Kidney epithelial cell (primary cell): ENCODE measurements at places on chromosomes 6 and 20.

- DNase-seq = no peak
Observed at GRCh38 chr6:26501482-26501986, 1.4 kb downstream of the BTN1A1 start.

DNA sequence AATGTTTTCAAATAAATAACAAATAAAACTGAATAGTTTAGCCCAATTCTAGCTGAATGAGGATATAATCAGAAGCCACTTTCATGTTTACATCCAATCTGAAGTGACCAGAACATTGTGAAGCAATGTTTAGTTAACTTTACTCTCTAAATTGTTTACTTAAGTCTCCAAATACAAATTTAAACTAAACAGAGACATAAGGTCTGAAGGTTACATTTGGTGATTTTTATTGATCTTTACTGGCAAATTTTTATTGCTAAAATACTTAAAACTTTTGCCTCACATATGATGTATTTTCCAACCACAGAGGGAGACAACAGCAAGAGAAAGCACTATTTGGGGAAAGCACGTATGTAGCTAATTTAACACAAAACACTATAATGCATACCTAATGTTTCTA, 106.8 kb upstream of the THEMIS start:
- DNase-seq = no peak

DNA sequence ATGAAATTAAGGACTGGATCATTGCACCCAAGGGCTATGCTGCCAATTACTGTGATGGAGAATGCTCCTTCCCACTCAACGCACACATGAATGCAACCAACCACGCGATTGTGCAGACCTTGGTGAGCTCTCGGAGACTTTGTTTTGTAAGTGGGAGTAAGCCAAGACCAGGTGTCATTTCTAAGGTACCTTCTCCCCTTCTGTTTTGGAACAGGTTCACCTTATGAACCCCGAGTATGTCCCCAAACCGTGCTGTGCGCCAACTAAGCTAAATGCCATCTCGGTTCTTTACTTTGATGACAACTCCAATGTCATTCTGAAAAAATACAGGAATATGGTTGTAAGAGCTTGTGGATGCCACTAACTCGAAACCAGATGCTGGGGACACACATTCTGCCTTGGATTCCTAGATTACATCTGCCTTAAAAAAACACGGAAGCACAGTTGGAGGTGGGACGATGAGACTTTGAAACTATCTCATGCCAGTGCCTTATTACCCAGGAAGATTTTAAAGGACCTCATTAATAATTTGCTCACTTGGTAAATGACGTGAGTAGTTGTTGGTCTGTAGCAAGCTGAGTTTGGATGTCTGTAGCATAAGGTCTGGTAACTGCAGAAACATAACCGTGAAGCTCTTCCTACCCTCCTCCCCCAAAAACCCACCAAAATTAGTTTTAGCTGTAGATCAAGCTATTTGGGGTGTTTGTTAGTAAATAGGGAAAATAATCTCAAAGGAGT, 30.4 kb downstream of the TXNDC5 start:
- DNase-seq = no peak

DNA sequence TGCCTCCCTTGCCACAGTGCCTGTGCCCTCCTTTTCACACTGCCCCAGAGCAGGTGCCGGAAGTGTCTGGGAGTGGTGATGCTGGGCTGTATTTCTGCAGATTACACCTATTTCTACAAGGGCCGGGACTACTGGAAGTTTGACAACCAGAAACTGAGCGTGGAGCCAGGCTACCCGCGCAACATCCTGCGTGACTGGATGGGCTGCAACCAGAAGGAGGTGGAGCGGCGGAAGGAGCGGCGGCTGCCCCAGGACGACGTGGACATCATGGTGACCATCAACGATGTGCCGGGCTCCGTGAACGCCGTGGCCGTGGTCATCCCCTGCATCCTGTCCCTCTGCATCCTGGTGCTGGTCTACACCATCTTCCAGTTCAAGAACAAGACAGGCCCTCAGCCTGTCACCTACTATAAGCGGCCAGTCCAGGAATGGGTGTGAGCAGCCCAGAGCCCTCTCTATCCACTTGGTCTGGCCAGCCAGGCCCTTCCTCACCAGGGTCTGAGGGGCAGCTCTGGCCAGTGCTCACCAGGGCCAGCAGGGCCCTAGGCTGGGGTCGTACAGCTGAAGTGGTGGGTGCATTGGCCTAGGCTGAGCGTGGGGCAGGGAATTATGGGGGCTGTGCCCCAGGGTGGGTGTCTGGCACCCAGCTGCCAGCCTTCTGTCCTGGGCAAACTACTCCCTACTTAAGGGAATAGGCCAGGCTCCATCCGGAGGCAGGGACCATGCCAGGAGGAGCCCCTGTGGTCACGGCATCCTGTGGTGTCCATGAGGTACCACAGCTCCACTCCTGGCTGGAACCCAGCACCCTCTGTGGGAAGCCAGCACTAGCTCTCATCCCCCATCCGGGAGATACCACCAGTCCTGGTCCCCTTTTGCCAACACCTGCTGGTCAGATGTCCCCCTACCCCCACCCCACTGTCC, 3.5 kb downstream of the MMP24OS start:
- no peak for DNase-seq

DNA sequence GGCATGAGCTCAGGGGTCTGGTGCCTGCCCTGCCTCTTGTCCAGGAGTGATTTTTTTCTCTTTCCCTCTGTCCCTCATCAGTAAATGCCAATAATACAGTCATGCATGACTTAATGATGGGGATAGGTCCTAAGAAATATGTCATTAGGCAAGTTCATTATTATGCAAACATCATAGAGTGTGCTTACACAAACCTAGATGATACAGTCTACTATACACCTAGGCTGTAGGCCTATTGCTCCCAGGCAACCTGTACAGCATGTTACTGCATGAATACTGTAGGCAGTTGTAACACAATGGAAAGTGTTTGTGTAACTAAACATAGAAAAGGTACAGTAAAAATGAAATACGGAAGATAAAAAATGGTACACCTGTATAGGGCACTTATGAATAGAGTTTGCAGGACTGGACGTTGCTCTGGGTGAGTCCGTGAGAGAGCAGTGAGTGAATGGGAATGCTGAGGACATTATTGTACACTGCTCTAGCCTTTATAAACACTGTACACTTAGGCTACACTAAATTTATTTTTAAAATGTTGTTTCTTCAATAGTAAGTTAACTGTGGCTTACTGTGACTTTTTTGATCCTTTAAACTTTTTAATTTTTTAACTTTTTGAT, 22.1 kb downstream of the PBOV1 start:
- no peak for DNase-seq

GRCh38 chr20:44314870-44315269, 3.9 kb upstream of the FITM2 start:
- no peak for DNase-seq

DNA sequence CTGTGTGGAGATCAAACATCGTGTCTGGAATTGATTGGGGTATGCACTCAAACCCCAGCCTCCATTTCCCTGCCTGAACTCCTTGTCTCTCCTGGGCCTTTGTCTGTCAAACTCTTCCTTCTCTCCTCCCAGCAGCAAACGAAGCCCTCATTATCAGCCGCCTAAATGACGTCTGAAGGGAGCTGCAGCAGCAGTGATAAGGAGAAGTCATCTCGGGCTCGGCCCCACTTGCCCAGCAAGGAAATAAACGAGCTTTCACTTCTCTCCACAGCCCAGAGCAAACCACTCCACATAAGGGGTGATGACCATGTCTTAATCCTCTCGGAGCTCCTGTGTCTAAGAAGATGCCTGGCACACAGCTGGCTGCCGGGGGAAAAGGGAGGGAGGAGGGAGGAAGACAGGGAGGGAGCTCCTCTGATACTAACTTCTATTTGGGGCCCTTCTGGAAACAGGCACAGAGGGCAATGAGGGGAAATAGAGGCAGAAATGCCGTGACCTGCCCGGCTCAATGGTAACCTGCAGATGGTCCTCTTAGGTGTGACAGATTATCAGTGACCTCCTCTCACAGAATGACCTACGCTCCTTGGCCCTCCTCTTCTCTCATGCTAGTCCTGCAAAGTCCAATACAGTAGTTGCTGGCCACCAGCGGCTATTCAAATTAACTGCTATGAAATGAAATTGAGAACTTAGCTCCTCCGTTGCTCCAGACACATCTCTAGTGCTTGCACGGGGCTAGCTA, 100.4 kb downstream of the PXDC1 start:
- no peak for DNase-seq

DNA sequence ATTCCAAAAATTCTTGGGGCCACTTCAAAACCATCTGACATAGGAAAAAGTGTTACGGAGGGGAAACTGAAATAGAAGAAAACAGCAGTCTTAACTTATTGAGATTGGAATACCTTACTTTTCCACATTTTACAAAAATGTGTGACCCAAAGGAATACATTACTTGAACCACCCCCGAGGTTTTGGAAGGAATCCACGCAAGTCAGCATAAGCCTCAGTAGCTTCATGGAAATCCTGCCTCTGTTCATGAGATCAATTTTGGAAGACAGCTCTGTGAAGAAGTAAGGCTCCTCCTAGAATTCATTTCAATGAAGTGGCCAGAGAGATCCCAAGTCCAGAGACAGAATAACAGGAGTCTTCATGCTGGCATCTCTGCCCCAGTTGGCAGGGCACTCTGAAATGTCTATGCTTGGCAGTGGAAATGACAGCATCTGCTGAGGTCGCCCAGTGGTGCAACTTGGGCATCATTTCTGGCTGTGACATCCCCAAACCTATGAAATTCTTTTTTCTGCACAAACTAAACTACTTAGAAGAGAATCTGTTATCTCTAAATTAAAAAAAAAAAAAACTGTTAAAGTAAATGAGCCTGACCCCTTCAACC, 132.5 kb downstream of the EPM2A start:
- DNase-seq = no peak

- DNase-seq = peak; percentile 42
Observed at GRCh38 chr6:53581173-53581773, 36.4 kb upstream of the GCLC start.

- no peak for DNase-seq
Observed at GRCh38 chr6:35087361-35088280, 53.5 kb downstream of the TCP11 start.

GRCh38 chr6:69097948-69098347, 462.9 kb downstream of the ADGRB3 start:
- no peak for DNase-seq

DNA sequence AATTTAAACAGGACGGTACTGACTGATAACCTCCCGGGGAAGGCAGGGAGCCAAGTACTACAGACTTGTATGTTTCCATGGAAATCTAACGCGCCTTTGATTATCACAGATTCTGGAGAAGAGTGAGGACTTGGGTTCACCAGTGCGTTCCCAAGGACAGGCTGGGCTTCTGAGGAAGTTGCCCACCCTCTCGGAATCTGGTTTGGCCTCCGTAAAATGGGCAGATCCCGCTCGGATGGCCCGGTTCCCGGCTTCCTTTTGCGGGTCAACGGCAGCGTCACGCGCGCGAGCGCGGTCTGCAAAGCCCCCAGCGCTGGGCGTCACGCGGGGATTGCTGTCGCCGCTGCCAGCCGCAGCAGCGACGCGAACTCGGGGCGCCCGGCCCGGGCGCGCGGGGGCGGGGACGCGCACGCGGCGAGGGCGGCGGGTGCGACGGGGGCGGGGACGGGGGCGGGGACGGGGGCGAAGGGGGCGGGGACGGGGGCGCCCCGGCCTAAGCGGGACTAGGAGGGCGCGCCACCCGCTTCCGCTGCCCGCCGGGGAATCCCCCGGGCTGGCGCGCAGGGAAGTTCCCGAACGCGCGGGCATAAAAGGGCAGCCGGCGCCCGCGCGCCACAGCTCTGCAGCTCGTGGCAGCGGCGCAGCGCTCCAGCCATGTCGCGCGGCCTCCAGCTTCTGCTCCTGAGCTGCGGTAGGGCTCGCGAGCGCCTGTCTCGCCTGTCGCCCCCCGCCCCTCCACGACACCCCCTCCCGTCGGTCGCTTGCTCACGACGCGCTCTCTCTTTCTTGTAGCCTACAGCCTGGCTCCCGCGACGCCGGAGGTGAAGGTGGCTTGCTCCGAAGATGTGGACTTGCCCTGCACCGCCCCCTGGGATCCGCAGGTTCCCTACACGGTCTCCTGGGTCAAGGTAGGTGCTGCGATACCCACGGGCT, at the start of gene CD83:
TSS of gene CD83 (plus strand) at position 615 of the 933 bp plus-strand sequence. CDS start at position 655, 40 bp downstream.
- no peak for DNase-seq

DNA sequence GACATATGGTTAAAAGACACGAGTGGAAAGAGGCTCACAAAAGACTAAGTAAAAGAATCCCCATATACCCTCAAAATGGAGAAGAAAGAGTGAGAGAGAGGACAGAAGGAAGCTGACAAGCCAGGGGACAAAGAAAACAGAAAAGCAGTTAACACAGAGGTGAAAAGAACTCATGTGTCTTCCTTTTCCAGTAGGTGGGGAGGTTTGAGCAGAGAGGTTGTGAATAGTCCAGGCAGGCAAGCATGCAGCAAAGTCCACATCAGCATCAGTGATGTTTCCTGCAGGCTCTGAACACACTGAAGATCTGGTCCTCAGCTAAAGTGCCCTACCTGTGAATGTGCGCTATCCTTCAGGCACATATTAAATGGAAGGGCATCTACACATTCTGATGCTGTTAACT, 196.5 kb upstream of the IRAK1BP1 start:
- no peak for DNase-seq

DNA sequence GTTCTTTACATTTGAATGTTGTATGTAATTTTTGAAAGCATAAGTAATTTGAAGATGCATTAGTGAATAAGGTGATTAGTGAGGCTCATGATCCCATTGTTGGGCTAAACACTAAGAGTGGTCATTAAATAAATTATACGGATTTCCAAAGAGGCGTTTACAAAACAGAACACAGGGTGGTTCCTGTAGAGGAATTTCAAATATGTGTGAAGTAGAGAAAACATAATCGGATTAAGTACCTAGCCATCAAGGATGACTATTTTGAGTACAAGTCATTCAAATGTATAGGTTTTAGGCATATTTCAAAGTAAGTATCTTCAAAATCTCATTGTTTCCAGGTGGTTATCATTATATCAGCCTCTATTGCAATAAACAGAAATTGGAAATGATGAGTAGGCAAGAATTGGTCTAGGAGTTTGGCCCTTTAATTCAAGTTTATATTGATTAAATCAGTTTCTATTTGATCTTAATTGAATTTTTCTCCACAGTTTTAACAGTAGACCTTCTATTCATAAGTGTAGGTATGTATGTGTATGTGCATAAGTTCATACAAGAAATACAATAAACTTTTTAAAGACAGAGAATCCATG, 94.8 kb downstream of the MYLK4 start:
- DNase-seq = no peak
